ENCODE measurements at places on chromosomes 3 and 15.

- DNase-seq = no peak
These were observed 255.0 kb upstream of the ROPN1 start for GRCh38 chr3:124246949-124247348.

- DNase-seq = no peak
These were observed 31.4 kb downstream of the CMTM6 start for GRCh38 chr3:32471246-32471645.

DNA sequence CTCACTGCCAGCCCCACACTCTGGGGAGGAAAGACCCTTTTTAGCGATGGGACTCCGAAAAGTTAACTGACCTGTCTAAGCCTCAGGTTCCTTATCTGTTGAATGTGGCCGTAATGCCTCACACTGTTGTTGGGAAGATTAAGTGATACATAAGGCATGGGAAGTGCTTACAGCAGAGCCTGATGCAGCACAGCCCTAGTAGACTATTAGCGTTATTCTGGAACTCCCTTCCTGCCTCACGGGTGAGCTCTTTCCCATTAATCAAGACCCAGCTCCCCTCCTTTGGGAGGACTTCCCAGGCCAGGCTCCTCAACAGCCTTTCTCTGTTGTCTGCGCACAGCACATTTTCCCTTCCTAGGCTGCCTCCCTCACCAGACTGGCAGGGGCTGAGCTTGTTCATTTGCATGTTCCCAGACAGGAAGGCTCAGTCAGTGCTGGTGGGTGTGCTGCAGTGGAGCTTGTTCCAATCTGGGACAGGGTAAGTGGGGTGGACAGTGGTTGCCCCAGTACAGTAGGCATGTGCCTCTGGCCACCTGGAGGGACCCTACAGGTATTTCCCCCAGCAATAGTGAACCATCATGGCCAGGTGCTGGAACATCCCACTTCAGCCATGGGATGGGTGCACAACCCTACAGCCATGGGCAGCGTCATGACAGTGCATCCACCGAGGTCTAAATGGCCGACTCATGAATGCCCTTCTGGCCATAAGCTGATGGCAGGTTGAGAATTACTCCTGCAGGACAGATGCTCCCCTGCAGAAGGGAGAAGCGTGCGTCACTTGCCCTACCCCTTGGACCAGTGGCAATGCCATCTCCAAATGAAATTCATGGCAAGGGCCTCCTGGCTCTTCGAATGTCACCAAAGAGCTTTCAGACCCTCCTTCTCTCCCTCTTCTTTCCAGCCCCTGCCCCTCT lies 5.8 kb upstream of the PSTPIP1 start:
- DNase-seq = peak; percentile 36

- no peak for DNase-seq
These were observed 3.1 kb upstream of the CDV3 start for GRCh38 chr3:133570139-133570936.

GRCh38 chr15:65060641-65061397 lies 7.0 kb downstream of the RASL12 start:
- no peak for DNase-seq

Data from heart left ventricle (tissue), 16 donors.